NCI-H1105 (cell line): ENCODE measurements at places on chromosomes 11 and 22.

DNA sequence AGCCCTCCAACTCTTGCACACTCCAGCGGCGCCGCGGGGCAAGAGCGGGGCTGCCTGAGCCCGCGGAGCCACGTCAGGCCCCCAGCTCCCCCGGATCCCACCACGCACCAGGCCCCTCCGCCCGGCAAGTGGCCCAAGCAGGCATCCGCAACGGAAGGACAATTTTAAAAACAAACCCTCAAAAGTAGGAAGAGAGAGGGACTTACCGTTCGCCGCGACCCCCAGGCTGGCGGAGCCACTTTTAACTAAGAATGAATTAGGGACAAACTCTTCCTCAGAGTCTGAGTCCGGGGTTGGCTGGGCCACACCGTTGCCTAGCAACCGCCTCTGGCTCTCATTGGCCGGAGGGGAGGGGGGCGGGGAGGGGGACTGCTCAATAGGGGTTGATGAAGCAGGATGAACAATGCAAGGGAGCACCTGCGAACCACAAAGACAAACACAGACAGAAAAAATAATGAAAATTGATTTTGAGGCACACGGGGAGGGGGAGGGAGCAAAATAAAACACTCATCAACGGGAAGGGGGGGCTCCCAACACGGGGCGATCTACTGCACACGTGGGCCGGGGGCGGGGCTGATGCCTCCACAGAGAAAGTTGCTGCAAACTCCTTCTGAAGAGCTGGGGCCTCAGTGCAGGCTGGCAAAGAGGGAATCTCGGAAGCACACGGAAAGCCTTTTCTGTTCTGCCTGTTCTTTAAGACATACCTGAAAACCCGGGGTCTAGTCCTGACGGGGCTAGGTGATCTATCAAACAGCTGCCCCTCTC lies 387.5 kb upstream of the NARS2 start:
- peak; percentile 64 for DNase-seq

DNA sequence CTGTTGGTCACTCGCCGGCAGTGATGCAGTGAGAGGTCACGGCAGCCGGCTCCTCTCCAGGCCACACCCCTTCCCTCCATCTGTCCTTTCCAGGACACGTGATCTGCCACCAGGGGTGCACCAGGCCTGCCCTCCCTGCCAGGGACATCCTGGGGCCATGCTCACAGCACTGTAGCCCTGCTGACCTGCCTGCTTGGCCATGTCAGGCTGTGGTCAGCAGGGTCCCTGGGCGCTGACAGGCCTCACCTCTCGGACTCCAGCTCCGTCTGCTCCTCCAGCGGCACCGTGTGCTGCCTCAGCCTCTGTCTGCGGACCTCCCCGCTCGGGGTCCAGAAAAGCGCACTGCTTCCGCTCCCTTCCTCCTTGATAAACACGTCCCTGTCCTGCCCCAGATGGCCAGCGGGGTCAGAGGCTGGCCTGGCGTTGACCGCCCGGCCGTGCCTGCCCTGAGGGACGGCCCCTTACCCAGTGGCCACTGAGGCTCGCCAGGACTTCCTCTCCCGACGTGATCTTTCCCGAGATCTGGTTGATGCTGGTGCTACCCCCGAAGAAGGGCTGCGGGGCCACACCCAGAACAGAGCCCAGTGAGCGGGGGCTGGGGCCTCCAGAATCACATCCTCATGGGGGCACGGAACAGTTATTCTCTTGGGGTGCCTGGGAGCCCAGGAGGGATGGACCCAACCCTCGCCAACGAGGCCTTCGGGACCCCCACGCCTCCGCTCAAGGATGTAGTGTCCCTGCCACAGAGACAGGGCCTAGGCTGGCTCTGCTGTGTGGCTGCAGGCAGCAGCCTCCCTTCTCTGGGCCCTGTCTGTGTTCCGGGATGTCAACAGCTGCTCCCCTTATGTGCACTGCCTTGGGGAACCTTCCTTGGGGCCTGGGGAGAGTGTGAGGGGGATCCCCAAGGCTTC lies 36.3 kb upstream of the CARS1 start:
- DNase-seq, result no peak

DNA sequence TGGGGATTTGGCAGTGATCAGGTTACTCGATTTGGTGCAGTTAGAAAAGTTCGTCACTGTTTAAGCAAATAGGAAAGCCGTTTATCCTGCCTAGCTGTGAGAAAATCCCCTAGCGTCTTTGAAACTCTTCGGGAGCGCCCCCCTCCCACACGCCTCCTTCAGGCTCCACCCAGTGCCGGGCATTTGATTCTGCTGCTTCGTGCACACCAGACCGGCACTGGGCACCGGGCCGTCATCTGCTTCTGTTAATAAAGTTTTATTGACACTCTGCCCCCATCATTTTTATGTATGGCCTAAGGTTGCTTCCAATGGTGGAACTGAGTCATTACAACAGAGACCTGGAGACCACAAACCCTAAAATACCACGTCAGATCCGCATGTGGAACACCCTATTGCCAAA lies 50.9 kb downstream of the IGF2 start:
- no peak for DNase-seq

GRCh38 chr11:128174465-128175291 lies 412.7 kb downstream of the ETS1 start:
- DNase-seq, result no peak

DNA sequence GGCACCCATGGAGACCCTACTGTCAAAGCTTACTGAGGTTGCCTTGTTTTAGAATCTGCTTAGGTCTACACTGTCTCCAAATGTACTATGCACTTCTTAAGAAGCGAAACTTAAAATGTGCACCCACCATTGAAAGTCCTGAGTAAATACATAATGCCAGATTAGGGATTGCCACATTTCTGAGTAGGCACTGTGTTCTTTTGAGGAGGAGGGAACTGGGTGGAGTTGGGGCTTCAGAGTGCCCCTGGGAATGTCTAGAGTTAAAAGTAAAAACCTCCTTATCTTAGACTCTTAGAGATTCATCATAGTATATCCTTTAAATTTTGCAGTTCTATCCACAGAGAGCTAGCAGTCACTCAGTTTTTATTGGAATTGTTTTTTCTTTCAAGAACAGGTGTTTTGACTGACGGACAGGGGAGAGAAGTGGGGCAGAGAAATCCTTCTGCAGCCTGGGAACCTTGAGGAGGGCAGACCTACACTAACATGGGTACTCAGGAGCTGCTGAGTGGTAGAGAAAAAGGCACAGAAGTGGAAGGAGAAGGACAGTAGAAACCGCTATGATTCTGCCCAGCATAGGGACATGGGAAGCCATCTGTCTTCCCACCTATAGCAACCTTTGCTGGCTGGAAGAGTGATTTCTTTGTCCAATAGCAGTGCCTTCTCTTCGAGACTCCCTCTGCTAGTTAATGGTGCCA lies 33.4 kb upstream of the MICAL2 start:
- no peak for DNase-seq

GRCh38 chr22:18133452-18133851 lies 16.5 kb upstream of the USP18 start:
- DNase-seq, result no peak

- DNase-seq, result no peak
Observed at GRCh38 chr11:57240757-57241156, 3.7 kb upstream of the APLNR start.

- DNase-seq, result no peak
Observed at GRCh38 chr11:101870510-101870909, 44.3 kb upstream of the CEP126 start.
